ENCODE measurements at places on chromosomes 5 and 9.

GRCh38 chr5:133789428-133789827 is 177.1 kb upstream of the FSTL4 start:
- DNase-seq, result no peak

- no peak for DNase-seq
Observed at GRCh38 chr5:3126639-3127038, 375.2 kb upstream of the IRX2 start.

DNA sequence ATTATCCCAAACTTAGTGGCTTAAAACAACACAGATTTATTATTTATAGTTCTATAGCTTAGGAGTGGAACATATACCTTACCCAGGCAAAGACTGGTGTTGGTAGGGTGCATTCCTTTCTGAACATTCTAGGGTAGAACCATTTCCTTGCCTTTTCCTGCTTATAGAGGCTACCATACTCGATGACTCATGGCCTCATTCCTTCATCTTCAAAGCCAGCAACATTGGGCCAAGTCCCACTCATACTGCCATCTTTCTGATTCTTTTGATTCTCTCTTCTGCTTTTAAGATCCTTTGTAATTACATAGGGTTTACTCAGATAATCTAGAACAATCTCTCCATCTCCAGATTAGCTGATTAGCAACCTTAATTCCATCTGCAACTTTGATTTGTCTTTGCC is 452.7 kb upstream of the KLF4 start:
- no peak for DNase-seq

- no peak for DNase-seq
Observed at GRCh38 chr5:60206234-60206633, 312.7 kb upstream of the PDE4D start.

DNA sequence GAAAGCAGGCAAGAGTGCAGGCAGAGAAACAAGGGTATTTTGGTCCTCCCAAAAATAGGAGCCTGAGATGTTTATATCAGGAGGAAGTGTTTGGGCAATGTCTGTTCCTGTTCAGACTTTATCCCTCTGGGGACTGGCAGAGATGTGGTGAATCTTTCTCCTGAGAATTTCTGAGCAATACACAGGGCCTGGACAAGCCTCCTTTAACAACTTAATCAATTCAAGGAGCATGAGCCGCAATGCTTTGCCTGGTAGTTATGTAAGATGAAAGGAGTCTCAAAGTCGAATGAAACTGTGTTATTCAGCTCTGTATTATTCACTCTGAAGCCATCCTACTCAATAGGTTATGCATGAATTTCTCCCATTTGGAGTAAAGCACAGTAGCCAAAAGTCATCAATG is 365.6 kb downstream of the MAN2A1 start:
- DNase-seq, result no peak

- DNase-seq, result no peak
Observed at GRCh38 chr5:119071561-119071995, 691 bp downstream of the DMXL1 start.

- no peak for DNase-seq
Observed at GRCh38 chr9:92424340-92424739, at the start of gene OMD. Gene OMD (minus strand): TSS chr9:92424471. CDS start chr9:92417558, 6,913 bp downstream.

DNA sequence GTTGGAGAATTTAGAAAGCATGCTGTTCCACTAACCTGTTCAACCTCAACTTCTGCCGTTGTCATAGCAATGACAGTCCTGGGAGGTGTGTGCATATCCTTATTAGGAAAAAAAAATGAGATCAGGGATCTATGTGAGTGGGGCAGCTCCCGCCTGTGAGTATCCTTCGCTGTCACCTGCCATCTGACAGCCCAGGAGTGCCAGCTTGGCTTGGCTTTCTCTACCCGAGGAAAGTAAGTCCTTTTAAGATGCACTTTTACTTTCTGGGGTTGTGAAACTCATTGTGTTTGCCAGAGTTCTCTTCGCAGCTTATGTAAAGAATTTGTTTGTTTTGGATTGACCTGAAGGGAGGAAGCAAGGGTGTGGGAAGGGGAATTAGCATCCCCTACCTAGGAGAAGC is 21.8 kb downstream of the PCDHAC2 start:
- DNase-seq, result no peak

GRCh38 chr5:68161156-68161555 is 54.4 kb upstream of the PIK3R1 start:
- DNase-seq, result no peak

GRCh38 chr9:26260238-26260637 is 582.0 kb upstream of the TUSC1 start:
- DNase-seq, result no peak

DNA sequence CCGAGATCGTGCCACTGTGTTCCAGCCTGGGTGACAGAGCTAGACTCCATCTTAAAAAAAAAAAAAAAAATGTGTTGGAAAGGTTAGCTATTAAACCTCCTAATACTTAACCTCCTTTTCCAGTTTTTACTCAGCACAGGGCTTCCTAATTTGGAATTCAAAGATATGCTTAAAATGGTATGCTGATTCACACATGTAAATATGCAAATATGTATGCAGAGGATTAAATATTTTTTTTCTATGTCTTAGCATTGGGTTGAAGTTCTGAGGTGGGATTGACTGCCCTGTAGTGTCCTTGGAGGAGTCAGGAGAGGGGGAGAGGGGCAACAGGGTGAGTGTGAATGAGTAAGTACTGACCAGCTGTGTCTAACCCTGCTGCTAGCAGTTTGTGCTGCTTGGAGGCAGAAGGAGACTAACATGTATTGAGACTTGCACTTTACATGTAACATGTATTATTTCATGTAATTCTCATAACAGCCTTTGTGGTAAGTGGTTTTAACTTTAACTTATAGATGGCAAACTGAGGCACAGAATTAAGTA is 63.2 kb downstream of the SLC44A1 start:
- DNase-seq, result no peak

- DNase-seq, result no peak
Observed at GRCh38 chr9:11749396-11749795, 943.8 kb upstream of the TYRP1 start.

DNA sequence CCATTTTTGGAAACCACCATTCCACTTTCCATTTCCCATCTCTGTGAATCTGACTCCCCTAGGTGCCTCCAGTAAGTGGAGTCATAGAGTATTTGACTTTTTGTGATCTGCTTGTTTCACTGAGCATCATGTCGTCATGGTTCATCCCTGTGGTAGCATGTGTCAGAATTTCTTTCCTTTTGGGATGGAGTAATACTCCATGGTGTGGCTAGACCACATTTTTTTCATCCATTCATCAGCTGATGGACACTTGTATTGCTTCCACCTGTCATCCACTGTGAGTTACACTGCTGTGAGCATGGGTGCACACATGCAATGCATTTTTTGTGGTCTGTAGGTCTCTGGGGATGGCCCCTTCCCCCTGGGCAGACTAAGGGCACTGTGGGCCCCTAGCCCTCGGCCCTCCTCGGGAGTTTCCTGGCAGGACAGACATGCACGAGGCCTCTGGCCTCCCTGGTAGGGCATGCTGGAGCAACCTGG is 115.9 kb downstream of the GADD45G start:
- DNase-seq, result no peak

GRCh38 chr5:144644317-144644716 is 473.6 kb downstream of the KCTD16 start:
- DNase-seq, result no peak

DNA sequence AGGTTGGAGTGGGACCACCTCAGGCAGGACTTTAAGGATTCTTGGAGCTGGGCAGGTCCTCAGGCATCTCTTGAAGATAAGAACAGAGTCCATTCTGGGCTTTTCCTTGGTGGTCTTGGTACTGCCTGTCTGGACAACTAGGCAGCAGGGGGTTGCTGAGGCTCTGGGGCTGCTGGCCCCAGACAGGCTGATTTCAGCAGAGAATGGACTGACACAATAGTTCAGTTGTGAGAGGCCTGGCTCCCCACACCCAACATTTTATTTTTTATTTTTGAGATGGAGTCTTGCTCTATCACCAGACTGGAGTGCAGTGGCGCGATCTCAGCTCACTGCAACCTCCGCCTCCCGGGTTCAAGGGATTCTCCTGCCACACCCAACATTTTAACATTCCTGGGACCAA is 4.6 kb downstream of the ANGPTL2 start:
- no peak for DNase-seq

- DNase-seq, result no peak
Observed at GRCh38 chr5:88732862-88733261, 150.1 kb downstream of the MEF2C start.

GRCh38 chr9:17134396-17135294 is at the start of gene CNTLN:
Gene CNTLN (plus strand): TSS chr9:17135040. CDS start chr9:17135066, 26 bp downstream.
- peak; percentile 5 for DNase-seq

DNA sequence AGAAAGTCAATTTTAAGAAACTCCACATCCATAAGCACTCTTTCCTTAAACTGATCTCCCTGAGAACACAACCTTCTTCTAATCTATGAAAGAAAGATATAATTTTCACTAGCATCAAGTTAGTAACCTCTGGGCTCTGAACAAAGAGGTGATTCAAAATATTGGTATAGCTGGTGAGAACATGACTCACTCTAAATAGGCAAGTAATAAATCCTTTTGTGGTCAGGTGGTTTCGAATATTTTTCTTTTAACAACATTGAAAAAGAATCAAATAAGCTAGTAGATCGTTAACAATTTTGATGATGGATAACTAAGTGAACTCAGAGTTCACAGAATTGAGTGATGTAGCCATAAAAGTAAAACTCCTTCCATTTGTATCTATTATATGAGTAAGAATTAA is 150.6 kb upstream of the IQGAP2 start:
- no peak for DNase-seq

DNA sequence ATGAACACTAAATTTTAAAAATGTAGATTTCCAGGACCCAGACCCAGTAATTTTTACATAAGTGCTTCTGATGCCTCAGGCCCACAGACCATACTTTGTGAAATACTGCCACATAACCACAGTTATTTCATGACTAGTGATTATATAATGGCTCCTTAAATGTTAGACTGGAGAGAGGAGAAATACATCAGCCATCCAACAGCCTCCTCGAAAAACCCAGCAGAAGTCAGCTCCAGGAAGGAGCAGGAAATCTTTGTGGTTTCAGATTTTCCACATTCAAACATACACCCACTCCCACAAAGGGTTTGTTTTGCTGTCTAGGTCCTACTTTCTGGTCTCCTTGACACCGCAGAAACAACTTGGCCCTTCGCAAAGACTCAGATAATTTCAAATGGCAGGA is 455.2 kb downstream of the DTWD2 start:
- no peak for DNase-seq

DNA sequence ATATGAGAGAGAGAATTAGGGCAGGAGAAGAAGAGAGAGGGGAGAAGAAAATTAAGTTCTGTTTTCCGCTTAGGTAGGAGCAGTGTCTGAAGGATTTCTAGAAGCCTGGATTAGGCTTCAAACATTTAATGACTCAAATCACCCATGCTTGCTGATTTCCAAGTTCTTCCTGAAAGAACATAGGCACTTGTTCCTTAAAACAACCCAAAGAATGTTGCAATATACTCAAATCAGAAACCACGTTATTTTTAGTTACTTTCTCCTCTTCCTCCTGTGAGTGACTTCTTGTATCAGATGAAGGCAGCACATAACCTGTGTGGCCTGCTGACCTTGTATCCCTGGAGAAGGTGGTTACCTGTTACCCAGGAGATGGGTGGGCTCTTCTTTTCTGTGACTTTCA is 351.5 kb upstream of the KLF4 start:
- DNase-seq, result no peak

DNA sequence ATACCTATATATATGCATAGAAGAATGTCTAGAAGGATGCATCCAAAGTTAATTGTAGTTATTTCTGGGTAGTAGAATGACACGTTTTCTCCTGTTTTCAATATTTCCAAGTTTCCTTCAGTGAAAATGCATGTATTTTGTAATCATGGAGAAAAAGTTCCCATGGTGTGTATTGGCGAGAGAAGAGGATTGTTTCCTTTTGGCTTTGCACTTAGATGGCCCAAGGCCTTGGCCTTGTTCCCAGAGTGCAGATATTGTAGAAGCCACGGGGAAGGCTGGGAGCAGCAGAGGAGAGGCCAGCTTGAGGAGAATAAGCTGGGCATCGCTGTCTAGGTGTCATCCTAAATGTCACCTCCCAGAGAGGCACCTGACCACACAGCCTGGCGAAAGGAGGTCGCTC is 44.0 kb downstream of the IRF1 start:
- DNase-seq, result no peak

DNA sequence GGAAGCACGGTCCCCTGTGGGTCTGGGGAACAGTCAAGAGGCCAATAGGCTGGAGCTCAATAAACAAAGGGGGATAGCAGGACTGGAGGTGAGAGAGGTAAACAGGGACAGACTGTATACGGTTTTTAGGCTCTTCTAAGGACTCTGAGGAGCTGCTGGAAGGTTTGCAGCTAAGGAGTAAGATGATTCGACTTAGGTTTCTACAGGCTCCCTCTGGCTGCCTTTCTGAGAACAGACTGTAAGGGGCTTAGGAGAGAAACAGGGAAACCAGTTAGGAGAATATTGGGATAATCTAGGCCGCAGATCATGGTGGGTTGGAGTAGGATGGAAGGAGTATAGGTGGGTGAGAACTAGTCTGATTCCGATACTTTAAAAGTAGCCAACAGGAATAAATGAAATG is 10.4 kb downstream of the CDK5RAP2 start:
- no peak for DNase-seq

GRCh38 chr5:25970906-25971489 is 1067.4 kb downstream of the CDH9 start:
- DNase-seq, result no peak

- DNase-seq, result no peak
Observed at GRCh38 chr5:83846624-83847350, 126.1 kb upstream of the HAPLN1 start.

DNA sequence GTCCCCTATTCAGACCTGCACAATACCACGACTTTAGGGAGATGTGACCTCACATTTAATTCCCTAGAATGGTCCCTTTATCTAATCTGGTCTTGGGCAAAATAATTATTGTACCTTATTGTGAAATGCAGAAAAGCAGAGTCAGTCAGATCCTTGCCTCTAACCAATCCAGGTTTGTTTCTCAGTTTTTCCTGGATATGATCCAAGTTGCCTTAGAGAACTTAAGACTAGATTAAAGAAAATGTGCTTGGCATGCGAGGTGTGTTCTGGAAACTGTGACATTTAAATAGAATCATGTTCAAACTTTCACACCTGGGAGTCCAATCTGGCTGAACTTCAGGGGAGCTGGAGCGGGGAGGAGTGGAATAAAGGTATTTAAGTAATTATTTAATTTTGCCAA is 696.2 kb downstream of the DNAH5 start:
- DNase-seq, result no peak

- DNase-seq, result no peak
Observed at GRCh38 chr5:111266491-111266890, 42.3 kb downstream of the CAMK4 start.
